Cerebellar nuclear complex (tissue), 1 donor: ENCODE measurements at places on chromosomes 2 and 18.

DNA sequence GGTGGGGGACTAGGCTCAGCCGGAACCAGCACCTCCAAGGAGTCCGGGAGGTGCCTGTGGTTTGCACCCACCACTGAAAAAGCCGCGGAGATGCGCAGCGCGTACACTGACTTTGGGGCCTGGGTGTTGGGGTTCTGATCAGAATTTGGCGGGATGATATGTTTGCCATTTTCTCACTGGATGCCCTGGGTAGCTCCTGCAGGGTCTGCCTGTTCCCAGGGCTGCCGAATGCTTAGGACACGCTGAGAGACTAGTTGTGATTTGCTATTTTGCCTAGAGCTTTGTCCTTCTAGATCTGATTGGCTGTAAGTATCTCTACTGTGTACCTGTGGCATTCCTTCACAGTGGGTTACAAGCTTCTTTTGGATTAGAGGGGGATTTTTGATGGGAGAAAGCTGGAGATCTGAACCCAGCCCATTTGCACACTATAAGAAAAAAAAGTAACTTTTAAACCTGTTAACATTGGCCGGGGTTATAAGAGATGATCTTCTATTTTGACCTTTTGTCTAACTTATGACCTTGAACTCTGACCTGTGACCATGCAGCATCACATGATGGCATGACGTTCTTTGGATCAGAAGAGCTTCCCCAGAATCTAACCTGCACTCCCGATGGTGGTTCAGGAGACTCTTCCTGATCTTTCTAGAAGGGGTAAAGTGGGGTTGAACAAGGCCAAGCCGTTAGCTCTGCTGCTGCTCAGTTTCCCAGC lies 1.6 kb downstream of the KCNE4 start:
- no peak for DNase-seq

DNA sequence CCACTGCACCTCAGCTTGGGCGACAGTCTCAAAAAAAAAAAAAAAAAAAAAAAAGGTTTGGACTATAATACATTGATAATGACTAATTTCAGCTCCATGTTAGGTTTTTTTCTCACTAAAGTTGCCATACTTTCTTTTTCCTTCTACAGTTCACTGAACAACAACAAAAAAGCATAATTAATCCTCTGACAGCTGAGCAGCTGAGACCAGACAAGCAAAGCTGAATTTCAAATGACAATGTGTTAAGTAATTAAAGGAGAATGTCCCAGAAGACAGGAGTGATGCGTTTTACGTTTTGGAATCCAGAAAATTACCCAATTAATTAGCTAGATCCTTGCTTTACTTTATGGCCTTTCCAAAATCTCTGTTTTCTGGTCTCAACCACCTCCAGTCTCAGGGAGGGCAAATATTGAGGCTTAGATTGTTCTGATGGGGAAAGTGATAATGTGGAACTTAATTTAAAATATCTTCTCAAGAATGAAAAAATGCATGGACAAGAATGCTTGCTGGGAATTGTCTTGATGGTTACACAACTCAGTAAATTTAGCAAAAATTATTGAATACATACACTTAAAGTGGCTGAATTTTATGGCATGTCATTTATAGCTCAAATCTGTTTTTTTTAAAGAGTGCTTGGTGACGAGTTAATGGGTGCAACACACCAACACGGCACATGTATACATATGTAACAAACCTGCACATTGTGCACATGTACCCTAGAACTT lies 17.4 kb upstream of the RMDN2 start:
- DNase-seq: no peak

- DNase-seq: no peak
Observed at GRCh38 chr2:115833196-115833595, 1390.8 kb downstream of the DPP10 start.

- no peak for DNase-seq
Observed at GRCh38 chr2:229080172-229080571, 190.9 kb downstream of the PID1 start.

- DNase-seq: no peak
Observed at GRCh38 chr2:76985387-76986136, 536.6 kb downstream of the LRRTM4 start.

- no peak for DNase-seq
Observed at GRCh38 chr2:16763493-16763899, 97.9 kb upstream of the CYRIA start.

GRCh38 chr2:107582487-107582886 lies 244.2 kb upstream of the RGPD4 start:
- no peak for DNase-seq

DNA sequence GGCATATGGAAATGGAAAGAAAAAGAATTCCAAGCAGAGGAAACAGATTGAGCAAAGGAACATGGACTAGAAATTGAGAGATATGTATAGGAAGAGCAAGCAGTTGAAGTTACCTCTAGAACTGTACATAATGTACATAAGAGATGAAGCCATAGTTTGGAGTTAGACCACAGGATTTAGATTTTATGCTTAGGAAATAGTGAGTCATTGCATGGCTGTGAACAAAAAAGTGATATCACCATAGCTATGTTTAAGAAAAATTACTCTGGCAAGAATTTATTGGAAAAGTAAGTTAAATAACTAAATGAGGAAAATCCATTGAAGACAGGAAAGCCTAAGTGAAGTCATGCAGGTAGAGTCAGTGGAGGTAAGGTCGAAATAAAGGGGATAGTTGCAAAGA lies 99.4 kb upstream of the GALNT5 start:
- DNase-seq: no peak

GRCh38 chr18:50203801-50204604 lies 9.1 kb upstream of the MYO5B start:
- no peak for DNase-seq

GRCh38 chr2:30159766-30160165 lies 13.0 kb downstream of the YPEL5 start:
- no peak for DNase-seq

DNA sequence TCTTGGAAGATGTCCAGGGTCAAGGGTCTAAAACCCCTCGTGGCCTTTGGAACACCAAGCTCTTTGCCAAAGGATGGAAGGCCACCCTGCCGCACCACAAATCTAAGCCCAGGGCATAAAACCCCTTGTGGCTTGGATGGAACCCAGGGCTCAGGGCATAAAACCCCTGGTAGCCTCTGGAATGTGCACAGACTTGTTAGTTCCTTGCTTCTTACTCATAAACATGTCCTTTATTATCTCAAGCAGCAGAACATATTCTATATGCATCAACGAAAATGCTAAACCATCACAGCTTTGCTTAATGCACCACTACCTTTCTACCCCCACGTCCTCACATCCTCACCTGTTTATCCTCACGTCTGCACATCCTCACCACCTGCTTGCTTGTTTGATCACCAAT lies 998.0 kb downstream of the DSC3 start:
- DNase-seq: no peak

DNA sequence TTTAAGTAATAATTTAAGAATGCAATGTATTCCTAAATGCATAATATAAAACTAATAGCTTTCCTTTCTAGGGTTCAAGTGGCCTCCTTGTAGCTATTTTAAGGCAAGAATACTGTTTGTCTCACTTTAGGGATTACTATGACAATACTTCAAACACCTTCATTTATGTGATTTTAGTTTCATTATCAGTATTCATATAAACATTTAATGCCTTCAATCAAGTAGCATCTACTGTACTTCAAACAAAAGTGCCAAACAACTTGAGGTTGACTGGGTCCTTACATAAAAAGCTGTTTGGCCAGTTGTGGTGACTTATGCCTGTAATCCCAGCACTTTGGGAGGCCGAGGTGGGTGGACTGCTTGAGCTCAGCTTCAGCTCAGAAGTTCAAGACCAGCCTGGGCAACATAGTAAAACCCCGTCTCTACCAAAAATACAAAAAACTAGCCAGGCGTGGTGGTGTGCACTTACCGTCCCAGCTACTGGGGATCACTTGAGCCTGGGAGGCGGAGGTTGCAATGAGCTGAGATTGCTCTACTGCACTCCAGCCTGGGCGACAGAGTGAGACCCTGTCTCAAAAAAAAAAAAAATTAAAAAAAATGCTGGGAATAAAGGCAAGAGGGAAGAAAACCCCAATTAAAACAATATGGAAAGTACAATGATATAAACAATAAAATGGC lies 9.3 kb downstream of the MEX3C start:
- no peak for DNase-seq

DNA sequence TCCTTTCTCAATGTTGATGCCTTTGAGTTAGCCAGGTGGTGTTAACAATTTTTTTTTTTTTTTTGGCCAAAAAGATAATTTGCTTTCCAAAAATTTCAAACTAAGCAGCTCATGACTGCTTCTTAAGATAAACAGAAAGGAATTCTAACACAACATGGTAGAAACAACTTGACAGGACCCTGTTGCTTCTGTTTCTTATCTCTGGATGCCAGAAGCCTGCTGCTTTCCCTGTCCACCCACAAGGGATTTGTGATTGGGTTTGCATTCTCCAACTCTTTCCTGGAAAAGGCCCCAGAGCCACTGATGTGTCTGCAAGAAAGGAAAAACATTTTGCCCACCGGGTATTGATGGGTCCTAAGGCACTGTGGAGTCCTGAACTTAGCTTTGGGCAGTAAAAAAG lies 217.2 kb upstream of the PKDCC start:
- no peak for DNase-seq

DNA sequence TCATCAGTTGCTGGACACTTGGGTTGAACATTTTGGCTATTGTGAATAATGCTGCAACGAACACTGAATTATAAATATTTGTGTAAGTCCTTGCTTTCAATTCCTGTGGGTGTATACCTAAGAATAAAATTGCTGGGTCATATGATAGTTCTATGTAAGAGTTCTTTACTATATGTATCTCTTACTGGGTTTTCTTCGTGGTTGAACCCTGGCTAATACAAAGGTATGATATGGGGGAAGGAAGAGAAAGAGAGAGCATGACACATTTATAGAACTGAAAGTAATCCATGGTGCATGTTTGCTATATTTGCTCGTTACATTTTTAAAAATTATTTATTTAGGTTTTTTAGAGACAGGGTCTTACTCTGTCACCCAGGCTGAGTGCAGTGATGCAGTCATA lies 143.1 kb upstream of the GAREM1 start:
- DNase-seq: no peak

DNA sequence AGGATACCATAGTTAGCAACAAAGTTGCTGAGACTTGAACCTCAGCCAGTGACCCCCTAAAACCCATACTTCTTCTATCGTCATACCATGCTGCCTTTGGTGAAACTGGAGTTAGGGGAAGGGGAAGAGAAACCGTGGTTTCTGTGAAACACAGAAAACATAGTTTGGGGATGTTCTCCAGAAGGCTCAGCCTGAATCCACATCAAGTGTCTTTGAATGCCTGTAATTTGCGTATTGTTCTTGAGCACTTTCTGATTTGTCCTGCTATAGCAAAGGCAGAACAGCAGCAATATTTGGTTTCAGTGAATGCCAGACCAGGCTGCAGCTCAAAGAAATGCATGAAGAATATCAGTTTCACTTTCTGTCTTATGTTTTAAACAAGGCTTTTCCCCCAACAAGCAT lies 258.7 kb downstream of the TTC32 start:
- no peak for DNase-seq

DNA sequence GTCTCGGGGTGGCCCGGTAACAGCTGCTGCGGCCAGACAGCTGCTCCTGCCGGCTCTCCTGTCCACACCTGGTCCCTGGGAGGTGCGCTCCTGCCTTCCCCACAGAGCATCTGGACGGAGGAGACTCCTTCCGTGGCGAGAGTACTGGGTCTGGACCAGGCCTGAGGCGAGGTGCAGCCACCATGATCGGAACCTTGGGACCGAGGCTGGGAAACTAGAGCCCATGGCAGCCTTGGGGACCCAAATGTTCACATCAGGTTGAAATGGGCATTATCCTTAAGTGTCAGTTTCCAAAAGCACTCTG lies 628 bp downstream of the GIGYF2 start:
- no peak for DNase-seq

- no peak for DNase-seq
Observed at GRCh38 chr18:30088238-30089015, 954.1 kb downstream of the DSC3 start.

DNA sequence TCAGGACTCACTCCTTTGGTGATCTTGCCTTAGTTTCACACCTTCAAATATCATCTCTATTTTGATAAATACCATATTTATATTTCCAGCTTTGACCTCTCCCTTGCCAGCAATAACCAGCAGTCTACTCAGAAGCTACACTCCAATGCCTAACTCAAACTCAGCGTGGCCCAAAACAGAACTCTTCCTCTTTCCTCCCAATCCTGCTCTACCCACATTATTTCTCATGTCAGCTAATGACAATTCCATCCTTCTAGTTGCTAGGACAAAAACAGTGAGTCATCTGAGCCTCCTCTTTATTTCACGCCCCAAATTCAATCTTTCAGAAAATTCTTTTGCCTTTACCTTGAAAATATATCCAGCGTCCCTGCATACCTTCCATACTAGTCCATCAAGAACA lies 23.5 kb downstream of the CYRIA start:
- DNase-seq: no peak

- no peak for DNase-seq
Observed at GRCh38 chr18:44884431-44884830, 203.7 kb downstream of the SETBP1 start.

DNA sequence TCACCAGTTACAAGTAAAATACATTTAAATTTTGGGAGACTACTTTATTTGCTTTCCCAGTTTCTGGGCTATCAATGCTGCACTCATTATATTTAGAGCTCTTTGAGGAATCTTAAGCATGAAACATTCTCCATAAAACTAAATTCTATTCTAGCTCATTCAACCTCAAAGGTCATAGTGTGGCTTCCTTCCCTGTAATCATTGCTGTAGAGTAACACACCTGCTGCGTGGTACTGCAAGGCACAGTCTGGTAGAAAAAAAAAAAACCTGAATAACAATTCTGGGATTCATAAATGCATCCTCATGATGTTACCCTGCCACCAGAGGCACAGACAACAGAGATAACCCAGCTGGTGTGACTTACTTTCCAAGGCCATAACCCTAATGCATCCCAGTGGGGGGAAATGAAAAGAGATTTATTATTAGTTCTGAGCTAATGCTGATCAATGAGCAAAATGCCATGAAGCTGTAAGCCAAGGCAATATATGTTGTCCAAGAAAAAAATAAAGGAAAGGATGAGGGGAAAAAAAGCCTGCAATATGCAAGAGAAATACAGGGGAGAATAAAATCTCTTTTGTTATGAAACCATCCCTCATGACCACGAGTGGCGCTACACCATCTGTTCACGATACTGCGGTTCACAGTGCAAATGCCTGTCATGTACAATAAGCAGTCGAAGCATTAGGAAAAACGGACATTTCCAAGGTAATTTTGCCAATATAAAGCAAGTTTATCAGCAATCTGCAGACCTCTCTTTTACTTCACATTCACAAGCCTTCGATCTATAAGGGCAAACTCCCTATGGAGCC lies 1481.6 kb upstream of the PIK3C3 start:
- DNase-seq: no peak

GRCh38 chr2:104416339-104417000 lies 437.4 kb upstream of the POU3F3 start:
- no peak for DNase-seq

DNA sequence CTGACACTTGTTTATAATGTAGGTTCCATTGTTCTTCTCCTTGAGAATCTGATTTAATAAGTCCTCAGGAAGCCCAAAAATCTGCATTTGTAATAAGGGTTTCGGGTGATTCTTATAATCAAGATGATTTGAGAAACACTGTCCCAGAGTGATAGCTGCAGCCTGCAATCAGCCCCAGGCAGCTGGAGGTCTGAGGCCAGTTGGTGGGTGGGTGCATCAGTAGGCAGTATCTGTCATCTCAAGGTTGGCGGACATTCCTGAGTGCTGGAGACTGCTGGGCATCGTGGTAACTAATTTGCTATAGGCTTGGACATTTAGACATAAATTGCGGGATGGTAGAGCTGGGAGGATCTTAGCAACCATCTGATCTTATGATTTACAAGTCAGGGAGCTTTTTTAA lies 2.7 kb upstream of the IL18RAP start:
- no peak for DNase-seq

GRCh38 chr2:197803033-197803444 lies 1.4 kb upstream of the PLCL1 start:
- DNase-seq: no peak
